ENCODE measurements at places on chromosomes 7 and 10. TPM values are rescaled to one million over a fixed set of nuclear protein-coding genes. Genes with fewer than 3 reads are reported as not detected.
A peak's percentile ranks its signal among the peaks of the same experiment; 100 is the strongest.

TAC1 gene
- polyA plus RNA-seq, result 0.23 TPM

PAPOLB gene
- polyA plus RNA-seq, result not detected

HOXA9 gene
- 0.22 TPM for polyA plus RNA-seq

DNA sequence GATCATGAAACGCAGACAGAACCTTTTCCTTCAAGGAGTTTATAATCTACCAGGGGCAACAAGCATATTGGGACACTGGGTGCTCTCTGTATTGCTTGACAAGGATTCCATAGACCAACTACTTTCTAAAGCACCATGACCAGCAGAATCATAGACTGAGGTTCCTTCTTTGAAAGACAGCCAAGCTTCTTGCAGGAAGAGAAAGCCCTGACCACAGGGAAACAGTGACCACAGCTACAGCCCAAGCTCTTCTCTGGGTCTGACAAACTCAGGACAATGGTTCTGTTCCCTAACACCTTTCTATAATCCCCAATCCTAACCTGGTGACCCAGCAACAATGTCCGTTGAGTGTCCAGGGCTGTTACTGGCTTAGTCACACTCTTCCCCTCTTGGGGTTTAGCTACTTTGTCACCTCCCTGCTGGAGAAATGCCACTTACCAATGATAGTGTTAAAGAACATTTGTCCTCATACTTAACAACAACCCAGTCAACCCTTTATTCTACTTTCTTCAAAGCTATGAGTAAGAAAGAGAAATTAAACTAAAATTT is 155.7 kb downstream of the JAZF1 start:
- no peaks in the 10 kb centered on the region for H3K36me3 ChIP-seq
- DNase-seq, result no peak
- H3K4me3 ChIP-seq, result no peak overlapping the region
- no peak overlapping the region for H3K27ac ChIP-seq

OR9A2 gene
- not detected for polyA plus RNA-seq

- no peaks in the 10 kb centered on the region for H3K4me1 ChIP-seq
- H3K4me3 ChIP-seq, result peak overlapping the region; percentile 28
- H3K36me3 ChIP-seq, result no peaks in the 10 kb centered on the region
- no peak overlapping the region for H3K27ac ChIP-seq
- no peak for DNase-seq
- H3K27me3 ChIP-seq, result no peaks in the 10 kb centered on the region
Observed at GRCh38 chr10:14008740-14009080, 322.0 kb downstream of the FRMD4A start.

- H3K36me3 ChIP-seq, result no peaks in the 10 kb centered on the region
- DNase-seq, result no peak
- no peak overlapping the region for H3K4me3 ChIP-seq
- no peaks in the 10 kb centered on the region for H3K27me3 ChIP-seq
- H3K4me1 ChIP-seq, result no peaks in the 10 kb centered on the region
Observed at GRCh38 chr7:157926107-157926506, 589.3 kb downstream of the DNAJB6 start.

GRCh38 chr10:85612378-85612775 is 754.2 kb downstream of the GRID1 start:
- no peak overlapping the region for H3K4me3 ChIP-seq
- no peak overlapping the region for H3K27ac ChIP-seq
- H3K27me3 ChIP-seq, result no peaks in the 10 kb centered on the region
- no peak for DNase-seq

DNA sequence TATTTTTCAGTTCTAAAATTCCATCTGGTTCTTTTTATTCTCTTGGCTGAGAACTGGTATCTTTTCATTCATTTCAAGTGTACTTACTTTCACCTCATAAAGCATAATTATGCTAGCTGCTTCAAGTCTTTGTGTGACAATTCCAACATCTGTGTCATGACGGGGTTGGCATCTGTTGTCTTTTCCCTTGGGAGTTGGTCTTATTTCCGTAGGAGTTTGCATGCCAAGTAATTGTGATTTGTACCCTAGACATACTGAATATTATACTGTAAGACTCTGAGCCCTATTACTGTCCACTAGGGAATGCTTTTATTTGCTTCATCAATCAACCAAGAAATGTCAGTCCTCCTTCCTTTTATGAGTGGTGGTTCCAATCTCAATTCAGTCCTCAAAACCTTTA is 24.6 kb upstream of the HUS1 start:
- no peaks in the 10 kb centered on the region for H3K27me3 ChIP-seq
- no peak overlapping the region for H3K27ac ChIP-seq
- no peaks in the 10 kb centered on the region for H3K4me1 ChIP-seq
- no peak overlapping the region for H3K4me3 ChIP-seq
- H3K36me3 ChIP-seq, result no peaks in the 10 kb centered on the region

PAOX gene
- 2.1 TPM for polyA plus RNA-seq

- no peak overlapping the region for H3K4me3 ChIP-seq
- H3K27ac ChIP-seq, result no peak overlapping the region
- H3K27me3 ChIP-seq, result no peaks in the 10 kb centered on the region
- no peaks in the 10 kb centered on the region for H3K4me1 ChIP-seq
- no peaks in the 10 kb centered on the region for H3K36me3 ChIP-seq
- DNase-seq, result no peak
Observed at GRCh38 chr10:97795886-97796285, 24.1 kb upstream of the SFRP5 start.

GRCh38 chr10:14560791-14561765 is 213.6 kb downstream of the FAM107B start:
- no peak overlapping the region for H3K27ac ChIP-seq
- no peak for DNase-seq
- H3K4me1 ChIP-seq, result no peaks in the 10 kb centered on the region
- H3K27me3 ChIP-seq, result no peaks in the 10 kb centered on the region
- no peaks in the 10 kb centered on the region for H3K36me3 ChIP-seq

- no peak for DNase-seq
- no peaks in the 10 kb centered on the region for H3K27me3 ChIP-seq
- no peak overlapping the region for H3K27ac ChIP-seq
- H3K4me1 ChIP-seq, result no peaks in the 10 kb centered on the region
Observed at GRCh38 chr7:3011211-3011852, 32.3 kb downstream of the CARD11 start.

DNA sequence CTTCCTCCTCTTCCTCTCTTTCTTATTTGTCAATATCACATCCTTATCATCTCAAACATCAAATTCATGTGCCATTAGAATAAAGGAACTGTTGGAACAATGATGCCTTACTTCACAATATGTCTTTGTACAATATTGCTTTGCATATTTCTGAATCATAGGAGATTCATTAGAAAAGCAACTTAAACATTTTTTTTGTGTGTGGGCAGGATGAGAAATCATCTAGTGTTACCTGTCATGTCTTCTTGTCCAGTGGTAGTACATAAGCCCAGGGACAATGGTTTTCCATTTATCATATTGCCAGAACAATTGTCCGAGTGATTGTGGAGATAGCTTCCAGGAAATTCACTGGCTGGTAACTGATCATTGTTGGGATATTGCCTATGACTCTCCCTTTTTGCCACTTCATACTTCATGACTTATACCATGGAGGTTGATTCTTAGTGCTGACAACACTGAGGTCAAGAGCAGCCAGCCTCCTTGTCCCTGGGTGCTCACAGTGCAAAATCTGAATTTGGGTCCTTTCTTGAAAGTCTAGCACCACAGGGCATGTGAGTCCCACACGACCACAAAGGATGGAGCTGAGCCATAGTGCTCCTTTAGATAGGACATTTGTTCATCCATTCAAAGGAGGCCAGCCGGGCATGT is 215.0 kb downstream of the MDFIC start:
- DNase-seq, result no peak
- no peak overlapping the region for H3K4me3 ChIP-seq
- H3K36me3 ChIP-seq, result no peaks in the 10 kb centered on the region
- H3K27me3 ChIP-seq, result no peaks in the 10 kb centered on the region

DNA sequence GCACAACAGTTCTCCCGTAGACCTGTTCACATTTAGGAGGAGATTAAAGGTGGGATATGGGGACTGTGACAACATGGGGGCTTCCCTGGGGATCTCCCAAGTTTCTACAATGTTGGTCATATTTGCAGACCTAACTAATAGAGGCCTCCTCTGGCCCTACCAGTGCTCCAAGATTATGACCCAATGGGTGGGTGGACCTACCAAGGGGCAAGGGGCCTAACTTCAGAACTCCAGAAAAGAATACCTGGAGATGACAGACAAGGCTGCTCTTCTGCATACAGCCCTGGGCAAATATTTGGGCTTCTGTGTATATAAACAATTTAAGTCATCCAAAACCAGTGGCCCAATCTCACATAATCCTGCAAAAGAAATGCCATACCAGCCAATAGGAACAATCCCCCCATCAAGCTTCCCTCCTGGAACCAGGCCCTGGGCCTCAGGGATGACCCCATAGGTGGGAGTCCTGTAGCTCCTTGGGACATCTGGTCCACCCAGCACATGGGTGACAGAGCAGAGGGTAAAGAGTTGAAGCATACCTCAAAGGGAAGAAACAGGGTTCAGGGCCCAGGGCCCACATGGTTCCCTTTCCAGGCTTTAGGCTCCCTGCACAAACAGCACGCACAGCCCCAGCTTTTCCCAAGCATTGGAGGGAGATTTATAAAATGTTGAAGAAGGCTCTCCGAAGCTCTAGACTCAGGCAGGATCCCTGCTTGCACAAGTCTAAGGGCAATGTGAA is 86.1 kb upstream of the CHST15 start:
- H3K27me3 ChIP-seq, result no peaks in the 10 kb centered on the region
- no peaks in the 10 kb centered on the region for H3K4me1 ChIP-seq
- DNase-seq, result no peak
- H3K4me3 ChIP-seq, result no peak overlapping the region

GRCh38 chr7:101087334-101088068 is 2.2 kb downstream of the TRIM56 start:
- no peak overlapping the region for H3K27ac ChIP-seq
- H3K4me3 ChIP-seq, result no peak overlapping the region
- H3K4me1 ChIP-seq, result peaks cover 7% of the 10 kb centered on the region

DNA sequence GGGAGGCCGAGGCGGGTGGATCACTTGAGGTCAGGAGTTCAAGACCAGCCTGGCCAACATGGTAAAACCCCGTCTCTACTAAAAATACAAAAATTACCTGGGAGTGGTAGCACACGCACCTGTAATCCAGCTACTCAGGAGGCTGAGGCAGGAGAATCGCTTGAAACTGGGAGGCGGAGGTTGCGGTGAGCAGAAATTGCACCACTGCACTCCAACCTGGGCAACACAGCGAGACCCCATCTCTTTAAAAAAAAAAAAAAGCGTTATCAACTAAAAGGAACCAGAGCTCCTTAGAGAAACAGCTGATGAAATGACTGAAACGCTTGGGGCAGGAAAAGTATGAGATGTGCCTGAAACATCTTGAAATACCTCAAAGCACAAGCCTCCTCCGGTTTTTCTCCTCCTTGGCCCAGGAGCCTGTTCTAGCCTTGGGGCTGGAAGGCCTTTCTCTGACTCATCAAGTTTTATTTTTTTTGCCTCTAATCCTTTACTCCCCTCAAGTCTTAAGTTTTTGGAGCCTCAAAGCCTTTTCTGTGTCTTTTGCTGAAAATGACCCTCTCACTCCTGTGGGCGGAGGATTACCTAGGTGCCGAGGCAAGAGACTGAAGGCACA is 2.6 kb upstream of the METTL27 start:
- no peaks in the 10 kb centered on the region for H3K36me3 ChIP-seq
- H3K4me3 ChIP-seq, result no peak overlapping the region
- H3K27me3 ChIP-seq, result no peaks in the 10 kb centered on the region
- no peak for DNase-seq

GRCh38 chr10:29512425-29512974 is 122.3 kb downstream of the SVIL start:
- H3K4me3 ChIP-seq, result no peak overlapping the region
- no peaks in the 10 kb centered on the region for H3K27me3 ChIP-seq
- H3K27ac ChIP-seq, result no peak overlapping the region
- H3K4me1 ChIP-seq, result no peaks in the 10 kb centered on the region

NPC1L1 gene
- 0.18 TPM for polyA plus RNA-seq

GRCh38 chr10:77919713-77920108 is 6.8 kb downstream of the DLG5 start:
- no peak overlapping the region for H3K4me3 ChIP-seq
- DNase-seq, result no peak
- H3K27ac ChIP-seq, result no peak overlapping the region
- peaks cover 27% of the 10 kb centered on the region for H3K4me1 ChIP-seq
- no peaks in the 10 kb centered on the region for H3K27me3 ChIP-seq

GRCh38 chr10:77842652-77843212 is 83.8 kb downstream of the DLG5 start:
- H3K4me3 ChIP-seq, result no peak overlapping the region
- peaks cover 7% of the 10 kb centered on the region for H3K4me1 ChIP-seq
- no peak overlapping the region for H3K27ac ChIP-seq
- H3K36me3 ChIP-seq, result no peaks in the 10 kb centered on the region
- H3K27me3 ChIP-seq, result no peaks in the 10 kb centered on the region

DNA sequence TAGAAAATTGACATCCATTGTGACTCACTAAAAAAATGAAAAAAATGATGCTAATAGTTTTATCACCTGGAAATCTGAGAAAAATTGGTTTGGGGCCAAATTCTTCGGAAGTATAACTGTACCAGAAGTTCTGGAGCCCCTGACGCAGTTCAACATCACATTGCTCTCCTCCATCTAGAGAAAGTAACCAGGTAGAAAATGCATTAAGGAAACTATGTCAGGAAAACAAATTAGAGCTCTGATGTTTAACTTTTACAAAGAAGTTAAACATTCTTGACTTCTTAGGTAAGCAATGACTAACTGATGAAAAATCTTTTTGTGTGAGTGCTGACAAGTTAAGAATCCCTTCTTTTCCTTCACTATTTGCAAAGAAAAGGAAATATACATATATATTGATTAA is 61.1 kb upstream of the TMEM196 start:
- H3K4me3 ChIP-seq, result no peak overlapping the region
- no peaks in the 10 kb centered on the region for H3K4me1 ChIP-seq
- DNase-seq, result no peak

DNA sequence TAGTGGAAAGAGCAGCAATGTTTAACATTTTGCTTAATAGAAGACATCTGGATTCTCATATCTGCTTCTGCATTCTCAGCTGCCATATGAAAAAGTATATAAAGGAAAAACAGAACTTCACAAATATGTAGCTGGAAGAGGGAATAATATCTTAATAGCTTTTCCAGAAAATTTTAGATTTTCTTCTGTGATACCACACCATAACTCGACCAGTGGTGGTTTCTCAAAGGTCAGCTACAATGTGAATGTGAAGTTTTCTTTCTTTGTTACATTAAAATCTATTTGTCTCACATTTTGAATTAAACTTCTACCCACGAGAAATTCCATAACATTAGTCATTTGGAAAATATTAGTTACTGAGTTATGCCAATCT is 339.8 kb downstream of the PARD3 start:
- no peaks in the 10 kb centered on the region for H3K27me3 ChIP-seq
- no peak overlapping the region for H3K4me3 ChIP-seq
- no peaks in the 10 kb centered on the region for H3K36me3 ChIP-seq
- no peak overlapping the region for H3K27ac ChIP-seq

FAM25C gene
- polyA plus RNA-seq, result not detected

- H3K4me3 ChIP-seq, result no peak overlapping the region
Observed at GRCh38 chr10:91517394-91517793, 107.2 kb downstream of the HECTD2 start.

DNA sequence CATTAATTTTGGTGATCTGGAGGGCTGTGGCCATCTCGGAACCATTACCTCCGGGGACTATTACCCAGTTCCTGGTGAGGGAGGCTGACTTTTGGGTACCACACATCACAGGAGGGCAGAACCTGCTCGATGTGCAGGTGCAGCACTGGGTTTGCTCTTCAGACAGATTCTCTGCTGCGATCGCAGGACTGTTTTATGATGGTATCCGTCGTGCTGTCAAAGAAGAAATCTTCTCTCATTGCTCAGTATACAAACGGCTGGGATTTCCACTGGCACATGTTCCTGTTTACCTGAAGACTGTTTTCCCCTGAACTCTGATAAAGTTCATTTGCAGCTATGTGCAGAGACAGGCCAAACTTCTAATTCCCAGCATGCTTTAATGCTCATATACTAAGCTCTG is 27.2 kb upstream of the SHH start:
- no peak for DNase-seq
- H3K36me3 ChIP-seq, result no peaks in the 10 kb centered on the region
- no peaks in the 10 kb centered on the region for H3K27me3 ChIP-seq
- H3K4me3 ChIP-seq, result no peak overlapping the region
- H3K4me1 ChIP-seq, result no peaks in the 10 kb centered on the region
